ENCODE measurements at places on chromosomes 3 and 15.

GRCh38 chr15:71800835-71801745 is 9.3 kb upstream of the NR2E3 start:
- DNase-seq: peak; percentile 85

GRCh38 chr3:128572644-128573105 is 77.9 kb downstream of the RPN1 start:
- no peak for DNase-seq

- no peak for DNase-seq
Measured at GRCh38 chr3:44661189-44661588, 12.7 kb downstream of the ZNF35 start.

- DNase-seq: peak; percentile 72
Measured at GRCh38 chr15:51229907-51230330, 108.5 kb downstream of the CYP19A1 start.

- peak; percentile 38 for DNase-seq
Measured at GRCh38 chr3:186589856-186590579, 19.5 kb downstream of the DNAJB11 start.

- DNase-seq: no peak
Measured at GRCh38 chr15:65902373-65902772, 33.1 kb downstream of the RAB11A start.

- peak; percentile 94 for DNase-seq
Measured at GRCh38 chr3:149572796-149573414, 84.9 kb downstream of the WWTR1 start.

DNA sequence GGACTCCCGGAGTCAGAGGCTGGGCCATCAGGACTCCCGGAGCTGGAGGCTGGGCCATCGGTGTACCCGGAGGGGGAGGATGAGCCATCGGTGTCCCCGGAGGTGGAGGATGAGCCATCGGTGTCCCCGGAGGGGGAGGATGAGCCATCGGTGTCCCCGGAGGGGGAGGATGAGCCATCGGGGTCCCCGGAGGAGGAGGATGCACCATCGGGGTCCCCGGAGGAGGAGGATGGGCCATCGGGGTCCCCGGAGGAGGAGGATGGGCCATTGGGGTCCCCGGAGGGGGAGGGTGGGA is 719 bp downstream of the MAGEL2 start:
- no peak for DNase-seq

- no peak for DNase-seq
Measured at GRCh38 chr3:13214847-13215472, 141.7 kb upstream of the IQSEC1 start.

- no peak for DNase-seq
Measured at GRCh38 chr3:165797551-165797950, 39.7 kb downstream of the BCHE start.

- no peak for DNase-seq
Measured at GRCh38 chr15:66898656-66899386, 166.6 kb upstream of the SMAD3 start.

DNA sequence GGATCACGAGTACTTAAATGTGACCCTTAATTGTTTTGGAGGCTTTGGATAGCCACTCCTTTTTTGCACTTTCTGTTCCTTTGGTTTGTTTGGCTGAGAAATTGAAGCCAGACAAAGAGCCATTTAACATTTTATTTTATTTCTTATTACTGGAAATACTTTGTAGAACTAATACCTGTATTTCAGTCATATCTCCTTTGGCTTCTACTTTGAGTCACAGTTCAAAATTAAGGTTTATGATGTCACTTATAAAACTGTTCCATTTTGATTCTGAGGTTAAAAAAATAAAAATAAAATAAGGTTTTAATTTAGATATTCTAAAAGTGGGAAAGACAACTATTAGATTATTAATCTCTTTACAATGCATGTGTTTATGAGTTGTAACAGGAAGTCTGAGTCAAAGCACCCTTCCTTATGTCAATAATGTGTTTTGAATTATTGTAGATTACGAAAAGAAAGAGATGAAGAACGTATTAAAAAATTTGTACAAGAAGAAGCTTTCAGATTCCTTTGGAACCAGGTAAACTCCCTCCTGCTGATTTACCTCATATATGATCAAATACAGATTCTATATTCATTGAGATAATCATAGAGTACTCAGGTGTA is 16.9 kb upstream of the NXPE3 start:
- DNase-seq: peak; percentile 8

DNA sequence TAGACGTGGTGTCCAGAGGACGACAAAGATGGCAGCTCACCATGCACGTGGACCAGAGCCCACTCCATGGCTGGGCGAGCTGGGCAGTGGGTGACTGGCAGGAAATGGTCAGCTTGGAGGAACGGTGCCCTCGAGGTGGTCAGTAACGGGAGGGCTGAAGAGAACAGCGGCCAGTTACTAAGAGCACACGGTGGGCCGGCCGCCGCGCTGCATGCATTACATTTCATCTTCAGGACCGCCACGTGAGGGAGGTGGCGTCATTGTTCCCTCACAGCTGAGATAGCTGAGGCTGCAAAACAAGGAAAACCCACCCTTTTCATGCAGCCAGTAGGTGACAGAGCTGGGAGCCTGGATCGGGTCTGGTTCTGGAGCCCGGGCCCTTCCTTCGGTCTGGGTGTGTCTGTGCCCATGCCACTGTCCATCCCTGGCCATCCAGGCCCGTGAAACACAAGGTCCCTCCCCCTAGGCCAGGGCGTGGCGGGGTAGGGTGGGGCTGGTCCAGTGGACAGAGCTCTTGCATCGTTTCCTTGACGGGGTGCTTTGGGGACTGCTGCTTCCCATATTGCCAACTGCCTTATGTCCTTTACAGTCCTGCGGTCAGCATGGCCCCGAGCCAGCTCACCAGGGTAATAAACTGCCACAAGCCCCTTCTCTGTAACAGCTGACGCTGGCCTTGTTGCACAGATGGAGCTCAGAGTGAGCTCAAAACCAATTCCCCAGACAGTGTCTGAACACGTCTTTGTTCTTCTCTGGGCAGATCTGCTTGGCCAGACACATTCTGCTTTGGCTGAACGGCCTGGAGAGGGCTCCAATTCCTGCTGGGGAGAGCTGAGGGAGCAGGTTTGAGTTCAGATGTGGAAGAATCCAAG is 51.8 kb downstream of the RGMA start:
- DNase-seq: peak; percentile 55

- peak; percentile 33 for DNase-seq
Measured at GRCh38 chr15:82648257-82649103, 1.3 kb upstream of the CPEB1 start.

DNA sequence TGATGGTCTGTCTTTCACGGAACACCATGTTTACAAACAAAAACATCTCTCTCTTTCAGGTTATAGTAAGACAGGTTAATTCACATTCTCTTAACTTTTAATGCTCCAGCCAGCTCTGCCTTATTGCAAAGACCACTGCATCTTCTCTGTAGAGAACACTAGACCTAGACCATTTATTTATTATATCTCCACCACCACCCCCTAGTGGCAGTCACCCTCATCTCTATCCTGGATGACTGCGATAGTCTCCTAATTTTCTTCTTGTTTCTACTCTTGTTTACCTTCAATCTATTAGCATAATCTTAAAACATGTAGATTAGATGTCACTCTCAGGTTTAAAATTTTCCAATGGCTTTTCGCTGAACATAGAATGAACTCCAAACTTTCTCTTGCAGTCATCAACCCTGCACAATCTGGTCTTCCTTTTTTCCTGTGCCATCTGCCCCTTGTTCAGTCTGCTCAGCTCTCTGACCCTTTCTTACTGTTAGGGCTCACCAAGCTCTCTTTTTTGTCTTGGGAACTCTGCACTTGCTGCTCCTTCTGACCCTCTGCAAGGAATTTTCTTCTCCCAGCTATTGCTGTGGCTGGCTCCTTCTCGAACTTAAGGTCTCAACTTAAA is 155.6 kb downstream of the SQOR start:
- DNase-seq: peak; percentile 45

GRCh38 chr15:79635149-79635771 is 203.1 kb downstream of the MINAR1 start:
- no peak for DNase-seq

DNA sequence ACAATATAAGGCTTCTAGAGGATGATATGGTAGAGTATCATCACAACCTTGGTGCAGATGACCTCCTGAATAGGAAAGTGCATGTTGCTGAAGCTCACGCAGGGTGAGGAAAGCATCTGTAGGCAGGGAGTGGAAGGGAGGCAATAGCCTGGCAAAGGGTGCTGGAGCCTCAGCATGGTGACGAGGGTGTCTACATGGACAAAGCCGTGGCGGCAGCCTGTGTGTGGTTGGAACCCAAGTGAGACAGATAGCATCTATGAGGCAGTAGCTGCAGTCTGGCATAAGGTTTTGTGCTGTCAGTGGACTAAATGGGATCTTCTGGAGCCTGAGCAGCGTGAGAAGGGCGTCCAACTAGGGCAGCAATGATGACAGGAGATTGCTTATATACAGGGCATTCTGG is 132.5 kb downstream of the DLG1 start:
- no peak for DNase-seq

DNA sequence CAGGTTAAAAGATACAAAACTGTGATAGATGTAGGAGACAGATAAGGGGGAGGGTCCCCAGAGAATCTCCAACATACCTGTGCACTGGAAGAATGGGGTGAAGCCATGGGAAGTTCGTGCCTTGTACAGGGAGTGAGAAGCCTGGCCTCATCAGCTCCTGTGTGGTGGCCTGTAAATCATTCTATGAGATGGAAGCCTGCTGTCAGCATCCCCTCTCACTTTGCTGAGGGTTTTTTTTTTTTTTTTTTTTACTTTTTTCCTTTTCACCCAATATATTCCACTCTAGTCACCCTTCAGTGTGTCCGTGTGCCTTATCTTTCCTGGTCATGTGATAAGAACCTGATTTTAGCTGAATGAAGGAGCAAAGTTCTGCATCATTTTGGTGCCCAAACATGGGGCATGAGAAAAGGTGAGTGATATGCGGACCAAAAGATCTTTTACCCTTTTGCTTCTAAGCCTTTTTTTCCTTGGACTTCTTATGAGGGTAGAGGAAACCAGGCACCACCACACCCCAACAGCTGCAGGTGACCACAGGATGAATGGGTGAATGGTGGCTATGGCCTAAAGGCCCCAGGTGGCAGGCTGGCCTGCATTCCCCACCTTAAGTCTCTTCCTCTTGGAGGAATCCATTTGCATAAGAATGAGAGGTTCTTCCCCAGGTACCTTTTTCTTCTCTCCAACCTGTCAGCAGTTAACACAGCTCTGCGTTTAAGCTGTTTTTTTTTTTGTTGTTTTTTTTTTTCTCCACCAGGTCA is 1345.0 kb downstream of the NSUN3 start:
- no peak for DNase-seq

- no peak for DNase-seq
Measured at GRCh38 chr3:18500322-18500721, 75.2 kb upstream of the SATB1 start.

- DNase-seq: no peak
Measured at GRCh38 chr3:65508750-65509422, 529.8 kb downstream of the MAGI1 start.

GRCh38 chr3:108006881-108007331 is 83.9 kb downstream of the CD47 start:
- peak; percentile 4 for DNase-seq
